ENCODE measurements at places on chromosomes 5 and 9. TPM values are rescaled to one million over a fixed set of nuclear protein-coding genes. Genes with fewer than 3 reads are reported as not detected.

DNA sequence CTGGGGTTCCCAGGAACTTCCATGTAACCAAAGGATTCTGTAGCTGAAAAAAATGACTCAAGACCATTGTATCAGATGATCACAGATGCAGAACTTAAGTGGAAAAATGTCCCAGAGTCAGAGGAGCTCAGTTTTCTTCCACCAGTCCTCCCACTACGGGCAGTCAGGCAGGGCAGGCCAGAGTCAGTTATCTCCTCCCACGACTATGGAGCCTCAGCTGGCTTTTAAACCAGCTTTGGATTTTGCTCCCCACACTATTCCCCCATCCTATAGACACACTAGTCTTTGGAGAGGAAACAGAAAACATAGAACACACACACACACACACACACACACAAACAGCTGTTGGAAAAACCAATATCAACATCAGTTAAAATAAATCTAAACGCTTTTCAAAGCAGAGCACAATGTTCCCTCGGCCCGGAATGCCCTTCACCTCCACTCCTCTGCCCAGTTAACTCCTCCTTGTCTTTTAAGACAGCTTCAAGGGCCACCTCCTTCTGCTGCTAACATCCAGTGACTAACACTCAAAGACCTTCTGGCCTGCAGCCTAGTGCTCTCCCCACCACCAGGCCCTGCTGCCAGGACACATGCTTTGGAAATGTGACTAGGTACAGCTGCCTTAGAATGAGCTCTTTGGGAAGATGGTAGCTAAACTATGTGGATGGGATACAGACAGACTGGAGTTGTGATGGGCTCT, 56.8 kb downstream of the NIPAL4 start:
- DNase-seq = no peak

Gene PCDHGA8
- not detected for total RNA-seq

Gene WDR31
- total RNA-seq = 0.92 TPM

GRCh38 chr9:133378408-133378962, 2.3 kb downstream of the STKLD1 start:
- DNase-seq = no peak

Data from activated CD8-positive, alpha-beta T cell treated with anti-CD3 and anti-CD28 coated beads, Interleukin-2, amount 10 ng/mL, durations not matched to agents 7 days and 5 days (primary cell).